ENCODE measurements at places on chromosomes 3 and 15.

DNA sequence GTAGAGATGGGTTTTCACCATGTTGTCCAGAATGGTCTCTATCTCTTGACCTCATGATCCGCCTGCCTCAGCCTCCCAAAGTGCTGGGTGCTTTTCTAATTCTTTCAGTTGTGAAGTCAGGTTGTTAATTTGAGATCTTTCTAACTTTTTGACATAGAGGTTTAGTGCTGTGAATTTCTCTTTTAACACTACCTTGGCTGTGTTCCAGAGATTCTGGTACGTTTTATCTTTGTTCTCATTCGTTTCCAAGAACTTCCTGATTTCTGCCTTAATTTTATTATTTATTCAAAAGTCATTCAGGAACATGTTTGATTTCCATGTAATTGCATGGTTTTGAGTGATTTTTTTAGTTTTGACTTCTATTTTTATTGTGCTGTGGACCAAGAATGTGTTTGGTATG, 63.5 kb upstream of the CCDC54 start:
- DNase-seq = no peak

DNA sequence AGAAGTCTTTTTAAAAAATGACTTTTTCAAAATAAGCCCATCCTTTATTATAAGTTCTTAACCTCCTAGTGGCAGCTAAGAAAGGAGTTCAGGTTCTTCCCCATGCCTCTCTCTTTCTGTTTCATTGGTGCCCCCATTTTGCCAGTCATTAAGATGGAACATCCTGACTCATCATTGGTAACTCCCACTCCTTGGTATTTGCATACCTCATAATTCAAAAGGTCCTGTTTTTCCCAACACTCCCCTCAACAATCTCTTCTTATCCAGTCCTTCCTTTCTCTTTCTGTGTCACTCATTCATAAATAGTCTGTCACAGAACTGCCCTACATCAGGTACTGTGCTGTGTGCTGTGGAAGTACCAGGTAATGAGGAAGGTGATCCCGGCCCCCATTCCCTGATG, 394.0 kb downstream of the FOXP1 start:
- DNase-seq = no peak

DNA sequence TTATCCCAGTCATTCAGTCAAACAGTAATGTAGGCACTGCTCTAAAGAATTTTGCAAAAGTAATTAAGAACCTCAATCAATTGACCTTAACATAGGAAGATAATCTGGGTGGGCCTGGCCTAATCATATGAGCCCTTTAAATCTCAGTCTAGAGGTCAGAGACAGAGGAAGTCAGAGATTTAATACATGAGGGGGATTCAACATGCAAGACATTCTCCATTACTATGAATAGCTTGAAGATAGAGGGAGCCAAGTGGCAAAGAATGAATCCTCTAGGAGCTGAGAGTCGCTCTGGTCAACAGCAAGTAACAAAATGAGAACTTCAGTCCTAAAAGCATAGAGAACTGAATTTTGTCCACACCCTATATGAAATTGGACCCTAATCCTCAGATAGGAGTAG, 39.0 kb upstream of the MBNL1 start:
- no peak for DNase-seq

DNA sequence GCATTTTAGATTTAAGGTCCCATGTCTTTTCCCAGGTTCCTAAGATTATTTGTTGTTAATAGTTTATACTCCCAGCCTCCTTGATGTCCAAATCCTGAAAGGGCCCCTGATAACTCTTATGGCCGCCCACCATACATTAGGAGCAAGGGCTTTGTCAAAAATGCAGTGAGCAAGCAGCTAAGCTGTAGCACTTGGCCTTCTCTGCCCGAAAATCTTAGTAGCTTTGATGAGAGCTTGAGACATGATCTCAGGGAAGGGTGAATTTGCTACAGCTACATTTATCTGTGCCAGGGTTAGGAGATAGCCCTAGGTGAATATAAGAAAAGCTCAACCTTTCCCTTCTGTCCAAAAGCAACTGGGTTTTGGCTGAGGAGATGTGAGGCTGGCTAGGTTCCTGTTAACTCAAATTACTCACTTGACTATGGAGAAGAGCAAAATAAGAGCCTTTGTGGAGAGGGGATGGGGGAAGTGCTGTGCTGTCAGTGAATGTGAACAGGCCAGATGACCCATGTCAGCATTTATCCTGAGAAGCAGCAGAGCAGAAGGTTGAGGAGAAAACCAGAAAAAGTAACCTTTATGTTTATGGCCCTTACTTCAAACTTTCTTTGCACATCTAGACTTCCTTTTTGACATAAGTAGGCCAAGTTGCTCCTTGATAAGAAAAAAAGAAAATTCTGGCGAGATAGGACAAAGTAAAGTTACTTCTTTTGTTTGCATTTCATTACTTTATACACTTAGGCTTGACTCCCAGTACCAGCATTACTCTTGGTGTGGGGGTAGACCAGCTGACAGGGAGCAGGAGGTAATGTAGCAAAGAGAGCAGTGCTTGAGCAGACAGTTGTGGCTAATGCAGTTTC, 21.1 kb downstream of the MAPK6 start:
- no peak for DNase-seq

DNA sequence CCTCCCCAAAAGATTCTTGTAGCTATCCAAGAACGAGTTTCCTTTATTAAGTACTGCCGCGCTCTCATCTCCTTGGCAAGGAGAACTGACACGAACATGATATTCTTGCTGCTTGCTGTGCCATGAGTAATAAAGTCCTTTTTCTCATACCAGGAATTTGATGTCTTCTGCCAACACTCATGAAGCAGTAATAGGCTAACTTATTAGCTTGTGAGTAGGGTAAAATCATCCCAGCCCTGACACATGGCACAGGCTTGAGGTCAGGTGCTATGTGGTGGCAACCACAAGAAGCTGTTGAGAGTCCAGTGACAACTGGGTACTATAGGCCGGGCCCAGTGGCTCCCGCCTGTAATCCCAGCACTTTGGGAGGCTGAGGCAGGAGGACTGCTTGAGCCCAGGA, 22.7 kb upstream of the UBXN7 start:
- no peak for DNase-seq

DNA sequence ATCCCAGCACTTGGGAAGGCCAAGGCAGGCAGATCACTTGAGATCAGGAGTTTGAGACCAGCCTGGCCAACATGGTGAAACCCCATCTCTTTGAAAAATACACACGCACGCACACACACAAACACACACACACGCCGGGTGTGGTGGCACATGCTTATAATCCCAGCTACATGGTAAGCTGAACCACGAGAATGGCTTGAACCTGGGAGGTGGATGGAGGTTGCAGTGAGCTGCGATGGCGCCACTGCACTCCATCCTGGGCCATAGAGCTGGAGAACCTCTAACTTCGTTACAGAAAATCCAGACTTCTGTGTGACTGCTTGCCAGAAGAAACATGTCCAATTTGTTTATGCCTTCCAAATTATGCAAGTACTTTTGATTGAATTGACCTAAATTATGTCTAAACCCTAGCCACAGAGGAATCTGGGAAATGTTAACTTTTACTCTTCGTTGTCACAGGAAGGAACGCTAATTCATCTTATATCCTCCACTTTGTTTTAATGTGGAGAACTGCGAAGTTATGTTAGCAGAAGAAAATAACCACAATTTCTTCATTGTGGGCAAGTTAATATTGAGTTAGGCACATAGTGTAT, 21.7 kb downstream of the TRIM59 start:
- DNase-seq = no peak

DNA sequence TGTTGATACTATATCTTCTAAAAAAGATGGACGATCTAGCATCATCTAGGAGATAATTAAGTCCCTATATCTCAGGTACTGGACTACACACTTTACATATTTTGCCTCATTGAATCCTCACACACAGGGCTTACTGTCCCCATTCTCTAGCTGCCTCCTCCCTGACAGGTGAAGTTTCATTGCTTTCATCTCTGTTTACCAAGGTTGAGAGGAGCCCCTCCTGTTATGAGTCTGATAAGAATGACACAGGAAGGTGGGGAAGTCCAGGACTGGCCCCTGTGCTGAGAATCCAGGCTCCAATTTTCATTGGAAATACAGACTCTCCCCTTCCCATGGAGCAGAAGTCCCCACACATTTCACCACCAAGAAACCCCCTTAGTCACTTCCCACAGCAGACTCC, 105.2 kb downstream of the XXYLT1 start:
- no peak for DNase-seq

GRCh38 chr3:66655671-66656070, 154.8 kb upstream of the LRIG1 start:
- no peak for DNase-seq

GRCh38 chr15:98139337-98139736, 178.8 kb downstream of the ARRDC4 start:
- no peak for DNase-seq

GRCh38 chr15:77538027-77538451, 94.7 kb downstream of the LINGO1 start:
- DNase-seq = no peak

DNA sequence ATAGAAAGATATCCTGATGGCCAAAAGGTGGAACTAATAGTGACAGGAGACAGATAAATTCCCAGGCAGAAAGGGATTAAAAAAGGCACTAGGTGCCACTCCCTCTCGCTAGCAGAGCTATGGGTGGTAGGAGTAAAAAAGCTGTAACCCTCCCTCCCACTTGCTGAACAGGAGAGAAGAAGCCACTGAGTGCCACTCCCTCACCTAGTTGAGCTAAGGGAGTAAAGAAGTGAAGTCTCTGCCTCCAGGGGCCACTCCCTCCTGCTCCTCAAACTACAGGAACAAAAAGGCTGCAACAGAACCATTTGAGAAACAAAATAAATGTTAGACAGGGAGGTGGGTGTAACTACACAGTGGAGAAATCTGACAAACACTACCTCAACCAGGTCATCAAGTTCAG, 276.2 kb upstream of the EPHA6 start:
- DNase-seq = no peak

- no peak for DNase-seq
Measured at GRCh38 chr3:12750658-12751071, 8.4 kb downstream of the TMEM40 start.

- no peak for DNase-seq
Measured at GRCh38 chr3:154129625-154130024, 8.4 kb downstream of the ARHGEF26 start.
